Type B pancreatic cell (in vitro differentiated cells): ENCODE measurements at places on chromosomes 13 and 19. TPM values are rescaled to one million over a fixed set of nuclear protein-coding genes. Genes with fewer than 3 reads are reported as not detected.

DNA sequence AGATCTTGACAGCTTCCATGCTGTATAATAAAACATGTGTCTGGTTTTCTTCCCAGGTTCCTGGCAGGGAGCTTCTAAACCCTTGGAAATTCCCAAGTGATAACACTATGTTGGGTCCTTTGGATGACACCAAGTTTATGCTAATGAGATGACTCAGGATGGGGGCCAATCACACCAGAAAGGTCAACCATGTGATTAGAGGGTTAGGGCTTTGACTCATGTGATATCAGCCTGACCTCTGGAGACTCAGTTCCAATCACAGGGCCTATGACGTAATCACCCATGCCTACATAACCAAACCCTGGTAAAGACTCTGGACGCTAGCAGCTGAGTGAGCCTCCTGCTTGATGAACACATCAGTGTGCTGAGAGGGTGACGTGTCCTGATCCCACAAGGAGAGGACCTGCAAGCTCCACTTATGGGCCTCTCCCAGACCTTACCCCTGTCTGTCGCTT, 203.6 kb downstream of the DCLK1 start:
- DNase-seq = no peak

GRCh38 chr19:57816652-57817051, 1.9 kb upstream of the ZNF552 start:
- DNase-seq = no peak

DNA sequence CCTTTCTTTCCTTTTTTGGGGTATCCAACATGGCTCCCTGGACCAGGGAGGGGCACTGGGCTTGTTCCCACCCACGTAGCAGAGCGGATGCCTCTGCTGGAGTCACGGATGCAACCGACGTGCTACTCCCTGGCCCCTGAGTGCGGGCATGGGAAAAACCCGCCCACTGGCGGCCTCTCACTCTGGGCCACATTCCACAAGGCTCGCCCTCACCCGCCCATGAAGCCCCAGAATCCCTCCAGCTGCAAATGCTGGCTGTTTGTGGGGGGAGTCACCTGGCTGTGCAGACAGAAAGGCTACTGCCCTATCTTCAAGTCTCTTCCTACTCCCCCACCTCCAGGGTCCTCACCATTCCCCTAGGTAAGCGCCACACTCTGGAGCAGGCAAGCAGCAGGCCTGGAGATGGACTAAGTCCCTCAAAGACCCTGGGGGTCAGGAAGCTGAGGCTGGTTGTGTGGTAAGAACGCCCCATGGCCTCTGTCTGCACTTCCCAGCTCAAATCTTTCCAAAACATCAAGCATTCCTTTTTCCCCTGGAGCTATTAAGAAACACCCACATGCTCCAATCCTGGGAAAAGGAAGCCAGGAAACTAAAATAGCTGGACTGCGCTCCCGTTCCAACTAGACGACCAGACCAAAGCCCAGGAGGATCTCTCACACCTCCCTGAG, 17.9 kb upstream of the EPHX3 start:
- no peak for DNase-seq

GRCh38 chr19:27971071-27971470, 1241.9 kb downstream of the UQCRFS1 start:
- DNase-seq = no peak

DNA sequence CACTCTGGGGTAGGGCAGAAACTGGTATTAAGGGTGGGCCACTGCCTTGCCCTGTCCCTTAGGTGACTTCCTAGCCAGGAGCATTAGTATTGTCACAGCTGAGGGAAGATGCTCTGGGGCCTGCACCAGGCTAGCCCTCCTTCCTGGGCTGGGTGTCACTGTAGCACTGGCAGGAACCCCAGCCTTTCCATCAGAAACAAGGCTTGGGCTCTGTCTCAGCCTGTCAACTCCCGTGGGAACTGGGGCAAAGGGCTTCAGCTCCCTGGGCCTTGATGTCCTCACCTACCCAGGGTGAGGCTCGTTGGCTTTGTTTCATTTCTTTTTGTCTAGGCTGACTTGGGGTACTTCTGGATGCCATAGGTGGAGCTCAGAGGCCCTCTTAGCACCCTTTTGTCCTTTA, 18.0 kb downstream of the PAF1 start:
- DNase-seq = no peak

- no peak for DNase-seq
Observed at GRCh38 chr13:27053902-27054595, 117.6 kb downstream of the USP12 start.

NMRK2 gene
- 0.65 TPM in 1 of 2 replicates, not detected in the other for total RNA-seq

KIR3DL1 gene
- total RNA-seq = not detected in 2 replicates

TMEM38A gene
- 7.6 and 8.0 TPM in 2 replicates for total RNA-seq

HSH2D gene
- total RNA-seq = 0.68 and 1.5 TPM in 2 replicates

TLE6 gene
- total RNA-seq = 3.8 TPM in 2 replicates
